CD4-positive, alpha-beta T cell treated with Interleukin-10 for 1 hour (primary cell): ENCODE measurements at places on chromosomes 11 and 22.

- DNase-seq: no peak
These were observed 71.8 kb downstream of the PHF21A start for GRCh38 chr11:46049325-46049897.

DNA sequence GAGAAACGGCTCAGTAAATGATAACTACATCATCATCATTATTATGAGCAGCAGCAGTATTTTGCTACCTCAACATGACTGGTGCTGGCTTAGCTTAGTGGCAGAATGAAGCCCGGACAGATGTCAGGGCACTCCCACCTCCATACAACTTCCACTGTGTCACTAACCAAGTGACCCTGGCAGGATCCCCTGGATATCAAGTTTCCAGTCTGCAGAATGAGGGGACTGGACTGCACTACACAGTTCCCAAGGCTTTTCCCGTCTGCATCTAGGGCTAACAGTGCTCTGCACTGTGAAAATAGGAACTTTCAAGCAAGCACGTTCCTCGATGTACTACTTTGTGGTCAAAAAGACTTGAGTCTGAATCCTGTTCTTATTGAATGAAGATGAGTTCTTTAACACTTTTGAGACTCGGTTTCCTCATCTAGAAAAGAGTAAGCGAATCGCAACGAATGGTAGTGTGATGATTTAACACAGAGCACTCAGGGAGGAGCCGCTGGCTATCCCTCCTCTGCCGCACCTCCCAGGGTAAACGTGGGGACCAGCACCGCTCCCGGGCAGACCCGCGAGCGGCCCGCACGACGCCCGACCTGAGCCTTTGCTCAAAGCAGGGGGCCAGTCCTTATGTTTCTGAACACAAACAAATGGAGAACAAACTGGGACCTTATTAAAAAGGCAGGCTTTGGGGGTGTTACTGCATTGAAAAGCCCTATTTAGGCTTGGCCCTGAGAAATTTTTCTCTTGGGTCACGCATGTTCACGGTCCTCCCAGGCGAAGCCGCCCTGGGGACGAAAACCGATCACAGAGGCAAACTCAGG is 910 bp downstream of the CLTCL1 start:
- DNase-seq: no peak

DNA sequence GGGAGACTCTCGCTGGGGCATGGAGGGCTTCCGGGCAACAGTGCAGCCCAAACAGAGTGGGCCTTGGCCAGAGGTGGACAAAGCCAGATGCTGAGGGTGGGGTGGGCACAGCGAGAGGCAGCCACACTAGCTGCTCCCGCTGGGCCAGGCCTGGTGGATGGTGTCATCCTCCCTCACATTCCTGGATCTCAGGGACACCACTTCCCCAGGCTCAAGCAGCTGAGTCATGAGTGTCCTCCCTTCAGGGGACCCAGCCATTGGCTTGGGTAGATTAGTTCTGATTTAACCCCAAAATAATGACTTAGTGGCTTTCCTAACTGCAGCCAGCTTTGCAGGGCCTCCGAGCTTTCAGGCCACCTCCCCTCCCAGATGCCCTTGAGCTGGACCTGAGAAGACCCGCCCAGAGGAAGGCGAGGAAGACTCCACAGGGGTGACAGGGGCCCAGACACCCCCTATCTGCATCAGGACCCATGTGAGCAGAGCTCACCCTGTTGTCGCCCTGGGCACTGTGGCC is 25.9 kb upstream of the WNT7B start:
- no peak for DNase-seq

DNA sequence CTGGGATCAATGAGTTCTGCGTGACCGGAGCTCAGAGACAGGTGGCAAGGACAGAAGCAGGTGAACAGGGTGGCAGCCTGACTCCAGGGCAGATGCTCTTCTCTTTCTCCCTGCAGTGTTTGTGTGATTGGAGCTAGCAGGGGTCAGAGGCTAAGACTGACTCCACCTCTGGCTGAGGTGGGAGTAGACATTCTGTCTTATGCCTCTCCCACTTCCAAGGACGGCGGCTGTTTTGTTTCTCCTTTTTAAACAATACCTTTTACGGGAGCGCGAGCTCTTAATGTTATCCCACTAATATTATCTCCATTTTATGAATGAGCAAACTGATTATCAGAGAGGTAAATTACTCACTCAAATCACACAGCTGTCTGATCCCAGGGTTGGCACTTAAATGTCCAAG is 323.7 kb downstream of the MIAT start:
- DNase-seq: no peak

DNA sequence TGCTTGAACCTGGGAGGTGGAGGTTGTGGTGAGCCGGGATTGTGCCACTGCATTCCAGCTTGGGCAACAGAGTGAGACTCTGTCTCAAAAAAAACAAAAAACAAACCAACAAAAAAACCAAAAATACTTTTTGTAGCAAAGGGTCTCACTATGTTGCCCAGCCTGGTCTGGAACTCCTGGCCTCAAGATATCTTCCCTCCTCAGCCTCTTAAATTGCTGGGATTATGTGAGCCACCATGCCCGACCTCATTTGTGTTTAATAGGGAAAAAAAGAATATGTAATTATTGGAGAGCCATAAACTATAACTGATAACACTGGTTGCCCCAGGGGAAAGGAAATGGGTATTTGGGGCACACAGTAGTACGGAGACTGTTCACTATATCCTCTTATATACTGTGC is 19.7 kb downstream of the UVRAG start:
- DNase-seq: no peak

- peak; percentile 52 for DNase-seq
These were observed 673 bp upstream of the MYO7A start for GRCh38 chr11:77127235-77127911.

GRCh38 chr11:96102664-96103078 is 178.8 kb upstream of the MTMR2 start:
- no peak for DNase-seq

GRCh38 chr11:50078001-50078400 is 45.3 kb downstream of the OR4C45 start:
- no peak for DNase-seq

DNA sequence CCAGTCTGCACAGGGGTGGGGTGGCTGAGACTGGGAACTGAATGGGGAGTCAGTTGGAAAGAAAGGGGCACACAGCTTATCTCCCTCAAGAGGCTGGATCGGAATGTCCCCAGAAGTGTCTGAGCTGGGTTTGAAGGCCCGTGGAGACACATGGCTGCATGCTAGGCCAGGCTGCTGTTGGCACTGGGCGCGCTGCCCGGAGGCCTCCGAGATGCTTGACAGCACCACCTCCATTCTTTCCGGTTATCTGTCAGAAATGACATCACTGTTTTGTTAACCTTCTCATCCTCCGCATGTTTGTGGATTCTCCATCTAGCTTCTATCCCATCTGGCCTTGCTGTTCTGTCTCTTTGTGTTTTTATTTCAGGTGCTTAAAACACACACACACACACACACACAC is 85.5 kb downstream of the APIP start:
- DNase-seq: no peak

GRCh38 chr22:42591987-42592386 is 22.7 kb downstream of the POLDIP3 start:
- DNase-seq: no peak
